ENCODE measurements at places on chromosomes 5 and 9.

DNA sequence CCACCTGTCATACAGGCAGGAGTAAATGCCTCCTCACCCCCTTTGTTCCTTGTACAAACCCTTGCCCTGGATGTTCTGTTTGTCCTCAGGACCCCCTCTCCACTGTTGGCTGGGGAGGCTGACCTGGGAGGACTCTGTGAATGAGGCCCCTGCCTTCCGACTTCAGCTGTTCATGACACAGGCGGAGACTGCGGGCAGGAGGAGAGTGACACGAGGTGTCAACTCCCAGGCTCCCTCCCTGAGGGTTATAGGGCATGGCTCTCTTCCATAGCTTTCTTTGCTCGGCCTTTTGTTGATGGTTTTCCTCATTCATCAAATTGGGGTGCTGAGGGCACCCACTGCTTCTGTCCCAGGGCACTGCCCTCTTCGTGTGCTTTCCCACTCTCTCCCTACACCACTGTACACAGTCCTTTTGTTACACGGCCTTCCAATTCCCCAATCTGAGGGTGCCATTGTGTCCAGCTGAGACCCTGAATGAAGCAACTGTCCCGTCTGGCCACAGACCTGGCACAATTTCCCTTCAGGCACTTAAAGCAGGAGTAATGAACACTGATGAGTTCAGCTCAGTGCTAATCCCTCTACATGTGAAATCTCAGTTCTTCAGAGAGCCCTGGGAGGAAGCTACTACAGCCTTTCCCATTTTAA, 33.8 kb downstream of the KCNIP1 start:
- DNase-seq: no peak

DNA sequence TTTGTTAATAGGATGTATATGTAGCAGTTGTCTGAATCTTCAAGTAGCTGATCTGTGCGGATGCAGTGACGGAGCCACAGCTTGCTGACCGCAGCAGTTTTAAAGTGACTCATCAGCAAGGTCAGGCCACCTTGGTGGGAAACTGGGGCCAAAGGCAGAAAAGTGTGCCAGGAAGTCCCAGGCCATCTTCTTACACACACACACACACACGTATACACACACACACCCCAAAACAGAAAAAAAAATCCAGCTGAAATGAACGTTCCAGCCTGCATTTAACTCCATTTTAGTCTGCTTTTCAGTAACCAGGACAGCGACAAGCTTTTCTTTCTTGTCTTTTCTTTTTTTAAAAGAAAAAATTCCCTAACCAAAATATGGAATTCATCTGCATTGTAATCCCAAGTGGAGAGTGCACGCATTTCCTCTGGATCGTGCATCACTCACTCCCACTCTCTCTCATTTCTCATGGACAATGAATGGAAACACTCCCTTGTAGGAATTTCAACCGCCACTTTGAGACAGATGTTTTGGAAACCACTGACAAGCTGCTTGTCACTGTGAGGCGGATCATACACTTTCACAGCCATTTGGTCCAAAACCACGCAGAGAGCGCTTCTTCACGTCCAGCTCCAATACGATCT, 103.9 kb downstream of the LHFPL2 start:
- DNase-seq: no peak

GRCh38 chr5:51156838-51157237, 226.4 kb upstream of the ISL1 start:
- no peak for DNase-seq

DNA sequence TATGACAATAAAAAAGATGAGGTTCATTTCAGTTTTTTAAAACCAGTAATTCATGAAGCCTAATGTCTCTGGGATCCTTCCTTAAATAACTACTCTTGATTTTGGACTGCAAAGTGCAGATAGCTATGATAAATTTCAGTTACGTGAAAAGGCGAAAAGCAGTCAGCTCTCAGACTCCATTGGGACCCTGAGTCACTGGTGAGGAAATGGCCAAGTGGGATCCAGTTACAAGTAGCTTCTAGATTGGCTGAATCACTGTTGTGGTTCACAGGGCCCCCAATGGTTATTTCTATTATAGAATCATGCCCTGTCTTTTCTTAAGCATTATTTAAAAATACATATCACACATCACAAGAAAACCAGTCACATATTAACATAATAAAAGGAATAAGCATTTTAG, 31.1 kb upstream of the PPP3R2 start:
- no peak for DNase-seq

GRCh38 chr9:136645352-136645902, 17.3 kb upstream of the EGFL7 start:
- DNase-seq: no peak

DNA sequence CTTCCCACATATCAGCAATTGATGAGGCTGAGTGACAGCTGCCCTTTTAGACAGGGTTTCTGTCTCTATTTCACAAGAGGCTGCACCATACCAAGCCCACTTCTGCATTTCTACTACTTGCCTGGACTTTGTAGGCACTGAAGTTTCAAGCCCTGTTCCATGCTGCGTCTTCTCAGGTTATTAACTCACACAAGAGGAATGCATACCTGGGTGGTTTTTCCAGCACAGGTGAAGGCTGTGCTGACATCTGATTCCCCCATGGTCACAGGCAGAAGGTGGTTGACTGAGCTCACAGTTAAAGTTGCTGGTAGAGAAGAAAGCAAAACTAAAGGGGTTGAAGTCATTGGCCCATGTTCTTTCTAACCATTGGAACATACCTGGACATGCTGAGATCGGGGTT, 86.6 kb downstream of the MAMDC2 start:
- no peak for DNase-seq

- no peak for DNase-seq
These were observed 61.6 kb upstream of the C9orf72 start for GRCh38 chr9:27634879-27635278.

GRCh38 chr5:179418972-179419371, 73.7 kb upstream of the ADAMTS2 start:
- no peak for DNase-seq

All from NCI-H2081 treated with DMSO at 0.1 percent for 48 hours (cell line).